Liver (tissue), 10 donors: ENCODE measurements at places on chromosomes 16 and 17. TPM values are rescaled to one million over a fixed set of nuclear protein-coding genes. Genes with fewer than 3 reads are reported as not detected.

DNA sequence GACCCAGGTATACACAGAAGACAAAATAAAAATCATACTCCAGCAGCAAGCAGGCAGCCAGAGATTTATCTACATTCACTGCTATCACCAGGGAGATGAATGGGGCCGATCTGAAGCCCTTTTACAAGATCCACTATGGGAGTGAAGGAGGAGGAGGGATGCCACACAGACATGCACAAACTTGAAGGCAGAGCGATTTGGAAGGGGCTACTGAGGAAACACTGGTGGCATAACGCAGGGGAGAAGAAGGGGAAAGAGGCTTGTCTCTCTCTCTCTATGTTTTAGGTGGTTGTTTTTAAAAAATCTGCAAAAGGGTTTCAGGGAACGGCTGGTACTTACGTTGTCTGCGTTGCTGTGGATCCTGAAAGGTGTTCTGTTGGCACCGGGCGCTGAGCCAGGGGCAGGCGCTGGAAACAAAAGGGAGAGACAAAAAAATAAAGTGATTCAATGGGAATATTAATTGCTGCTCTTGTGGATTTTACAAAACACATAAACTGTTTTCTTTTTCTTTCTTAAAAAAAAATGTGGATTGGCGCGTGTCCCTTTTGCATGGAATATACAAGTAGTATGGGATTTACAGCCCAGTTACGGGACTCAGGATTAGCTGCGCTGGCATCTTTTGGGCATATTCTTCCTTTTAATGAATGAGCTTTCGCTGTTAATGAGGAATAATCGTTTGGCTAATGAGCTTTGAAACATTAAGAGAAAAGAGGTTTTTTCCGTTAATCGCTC lies 255.3 kb upstream of the PMFBP1 start:
- DNase-seq: no peak

- DNase-seq: no peak
These were observed 26.4 kb upstream of the CLEC3A start for GRCh38 chr16:77995843-77996455.

GRCh38 chr16:23257682-23258081 lies 44.4 kb upstream of the SCNN1B start:
- no peak for DNase-seq

The MNT gene
- 1.7 TPM for polyA plus RNA-seq

GRCh38 chr16:55944377-55944802 lies 69.2 kb upstream of the CES5A start:
- peak; percentile 63 for DNase-seq

DNA sequence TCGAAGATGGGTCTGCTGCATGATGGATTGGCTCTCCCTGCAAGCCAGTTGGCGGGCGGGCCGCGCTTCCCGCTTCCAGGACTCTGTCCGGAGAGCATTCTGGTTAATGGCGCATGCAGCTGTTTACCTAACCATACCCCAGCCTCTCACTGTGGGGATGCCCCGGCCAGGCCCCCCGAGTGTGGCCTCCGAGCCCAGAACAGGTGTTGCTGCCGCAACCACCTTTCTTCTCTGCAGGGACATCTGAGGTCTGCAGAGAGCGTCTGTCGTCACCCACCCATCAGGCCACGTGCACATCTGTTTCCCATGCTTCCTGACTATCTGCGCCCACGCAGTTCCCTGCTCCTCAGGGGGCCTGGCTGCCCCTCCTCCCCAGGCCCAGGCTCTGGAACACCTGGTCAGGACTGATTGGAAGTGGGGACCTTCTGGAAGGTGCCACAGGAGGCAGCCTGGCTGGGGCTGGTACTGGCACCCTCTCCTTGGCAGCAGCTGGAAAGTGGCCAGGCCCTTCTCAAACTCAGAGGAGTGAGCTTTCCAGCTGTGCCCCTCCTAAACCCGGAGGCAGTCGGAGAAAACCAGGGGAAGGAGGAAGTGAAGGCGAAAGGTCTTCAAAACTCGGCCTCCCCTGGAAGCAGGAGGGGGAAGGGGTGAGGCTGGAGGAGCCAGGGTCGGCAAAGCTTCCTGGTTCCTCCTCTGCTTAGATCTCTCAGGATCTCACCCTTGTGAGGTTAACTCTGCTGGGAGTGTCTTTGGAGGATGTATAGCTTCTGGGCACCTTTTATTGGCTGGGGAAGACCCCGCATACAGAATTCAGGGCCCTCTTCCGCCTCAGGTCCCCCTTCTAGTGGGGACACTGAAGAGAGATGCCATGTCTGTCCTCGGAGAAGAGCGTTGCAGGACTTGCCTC lies 64.5 kb upstream of the CIBAR2 start:
- no peak for DNase-seq

- no peak for DNase-seq
These were observed 180.6 kb downstream of the FOXL1 start for GRCh38 chr16:86758932-86759331.

The KLHL10 gene
- 0.07 TPM for polyA plus RNA-seq

GRCh38 chr17:79047291-79047920 lies 23.4 kb downstream of the C1QTNF1 start:
- DNase-seq: no peak

The ZNF597 gene
- 0.53 TPM for polyA plus RNA-seq

DNA sequence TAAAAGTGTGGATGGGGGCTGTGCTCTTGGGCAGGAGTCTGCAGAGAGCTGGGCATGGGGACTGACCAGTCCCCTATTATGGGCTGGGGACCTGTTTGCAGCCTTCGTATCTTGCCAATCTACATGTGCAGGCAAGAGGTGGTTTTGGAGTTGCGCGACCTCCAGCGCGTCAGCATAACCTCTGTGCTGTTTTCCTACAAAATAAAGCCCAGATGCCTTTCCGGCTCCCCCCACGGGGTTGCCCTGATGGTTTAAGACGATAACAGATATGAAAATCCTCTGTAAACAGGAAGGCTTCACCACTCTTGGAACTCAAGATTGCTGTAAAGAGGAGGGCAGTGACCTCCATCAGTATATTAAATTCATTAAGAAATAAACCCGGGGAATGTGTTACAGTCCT lies 16.5 kb upstream of the SPPL2C start:
- DNase-seq: no peak

The ETV4 gene
- 0.58 TPM for polyA plus RNA-seq

The PLA2G10 gene
- polyA plus RNA-seq: not detected

GRCh38 chr17:20242271-20242670 lies 225.1 kb downstream of the LGALS9B start:
- DNase-seq: no peak

- no peak for DNase-seq
These were observed 65.9 kb downstream of the VPS35L start for GRCh38 chr16:19621445-19621844.

DNA sequence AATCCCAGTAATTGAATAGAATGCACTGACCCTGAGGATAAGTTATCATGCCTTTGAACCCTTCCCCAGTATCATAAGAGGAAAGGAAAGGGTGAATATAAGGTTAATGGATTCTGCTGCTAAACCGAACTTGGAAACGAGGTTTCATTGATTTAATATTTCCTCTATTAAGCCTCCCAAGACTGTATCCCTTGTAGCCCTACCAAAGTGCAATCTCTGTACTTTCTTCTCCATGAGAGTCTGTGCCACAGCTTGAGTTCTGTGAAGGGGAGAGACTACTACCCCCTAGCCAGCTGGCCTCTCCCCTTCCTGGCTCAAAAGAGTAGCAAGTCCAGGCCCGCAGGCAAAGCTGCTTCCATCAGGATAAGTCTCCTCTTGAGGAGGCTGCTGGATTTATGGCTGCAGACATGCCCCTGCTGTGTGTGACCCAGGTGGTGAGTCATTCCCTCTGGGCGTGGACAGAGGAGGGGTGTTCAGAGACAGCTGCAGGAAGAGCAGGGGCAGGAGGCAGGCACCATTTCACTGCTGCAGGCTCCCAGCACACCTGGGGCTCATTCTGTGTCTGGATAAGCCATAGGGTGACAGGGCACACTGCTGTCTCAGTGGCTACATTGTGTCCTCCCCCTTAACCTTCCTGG lies 58.4 kb downstream of the TOM1L2 start:
- no peak for DNase-seq

The STARD3 gene
- 15.0 TPM for polyA plus RNA-seq

DNA sequence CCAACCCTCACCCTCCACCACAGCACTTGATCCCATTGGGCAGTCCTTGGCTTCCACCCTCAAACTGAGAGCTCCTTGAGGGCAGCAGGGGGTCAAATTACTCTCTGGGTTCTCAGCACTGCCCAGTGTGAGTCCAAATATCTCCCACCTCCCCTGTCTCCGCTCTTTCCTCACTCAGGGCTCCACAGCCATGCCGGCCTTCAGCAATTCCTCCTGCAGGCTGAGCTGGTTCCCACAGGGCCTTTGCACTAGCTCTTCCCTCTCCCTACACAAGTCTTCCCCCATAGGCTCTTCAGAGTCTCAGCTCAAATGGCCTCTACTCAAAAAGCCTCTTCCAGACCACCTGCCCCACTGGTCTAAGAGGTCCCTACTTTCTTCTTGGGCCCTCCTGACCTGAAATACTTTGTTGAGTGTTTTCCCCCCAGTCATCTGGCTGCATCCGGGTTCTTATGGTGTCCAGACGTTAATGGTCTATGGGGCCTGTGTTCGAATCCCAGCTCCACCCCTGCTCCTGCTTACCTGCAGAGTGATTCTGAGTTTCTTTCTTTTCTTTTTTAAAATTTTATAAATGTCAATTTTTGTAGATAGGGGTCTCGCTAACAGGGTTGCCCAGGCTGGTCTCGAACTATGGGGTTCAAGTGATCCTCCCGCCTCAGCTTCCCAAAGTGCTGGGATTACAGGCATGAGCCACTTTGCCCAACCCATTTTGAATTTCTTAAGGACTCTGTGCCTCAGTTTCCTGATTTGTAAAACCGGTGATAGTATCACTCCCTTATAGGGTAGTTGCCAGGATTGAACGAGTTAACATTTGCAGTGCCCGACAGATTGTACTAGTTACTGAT lies 973 bp upstream of the IL4R start:
- DNase-seq: no peak

DNA sequence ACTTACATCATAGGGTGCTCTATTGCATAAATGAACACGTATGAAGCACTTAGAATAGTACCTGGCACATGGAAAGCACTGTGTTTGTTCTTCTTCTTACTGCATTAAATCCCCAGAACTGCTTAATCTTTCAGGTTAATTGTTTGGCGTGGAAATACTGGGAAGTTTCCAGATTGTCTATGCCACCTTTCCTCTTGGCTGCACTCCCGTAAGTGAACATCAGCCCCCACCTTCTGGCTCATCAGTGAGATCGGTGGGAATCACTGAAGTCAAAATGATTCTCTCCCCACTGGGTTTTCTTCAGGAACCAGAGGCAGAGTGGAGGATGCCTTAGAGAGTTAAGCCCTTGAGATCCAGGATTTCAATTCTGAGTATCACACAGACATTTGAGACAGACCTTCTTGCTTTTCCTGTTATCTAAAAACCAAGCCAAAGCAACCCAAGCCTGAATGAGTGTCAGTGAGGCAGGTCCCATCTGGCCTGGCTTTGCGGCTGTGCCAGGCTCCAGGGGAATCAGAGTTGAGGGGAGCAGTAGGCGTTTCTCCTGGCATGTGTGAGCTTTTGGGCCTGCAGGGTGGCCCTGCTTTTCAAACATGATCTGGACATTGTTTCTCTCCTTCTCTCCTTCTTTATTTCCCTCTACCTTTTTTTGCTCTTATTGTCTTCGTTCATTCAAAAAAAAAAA lies 59.1 kb downstream of the OTOA start:
- no peak for DNase-seq

DNA sequence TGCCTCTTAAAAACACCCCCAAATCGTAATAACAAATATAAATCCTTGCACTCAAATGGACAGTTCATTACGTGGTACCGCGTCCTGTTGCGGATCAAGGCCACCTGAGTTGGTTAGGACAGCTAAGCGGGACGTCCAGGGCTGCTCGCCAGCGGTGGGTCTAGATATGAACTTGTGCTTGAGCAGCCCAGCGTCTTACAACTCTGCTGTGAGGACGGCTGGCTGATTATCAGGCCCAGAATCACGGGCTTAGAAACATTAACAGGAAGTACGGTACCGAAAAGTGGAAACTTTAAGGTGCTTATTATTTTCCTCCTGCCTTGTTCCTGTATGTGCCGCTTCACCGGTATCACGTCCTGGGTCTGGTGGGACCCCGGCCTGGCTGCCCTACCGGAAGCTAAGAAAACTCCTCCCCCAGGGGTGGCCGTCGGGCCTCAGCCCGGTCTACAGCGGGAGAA lies 832 bp upstream of the SRRM2 start:
- DNase-seq: no peak

GRCh38 chr17:13292291-13292690 lies 274.5 kb upstream of the ELAC2 start:
- DNase-seq: no peak

DNA sequence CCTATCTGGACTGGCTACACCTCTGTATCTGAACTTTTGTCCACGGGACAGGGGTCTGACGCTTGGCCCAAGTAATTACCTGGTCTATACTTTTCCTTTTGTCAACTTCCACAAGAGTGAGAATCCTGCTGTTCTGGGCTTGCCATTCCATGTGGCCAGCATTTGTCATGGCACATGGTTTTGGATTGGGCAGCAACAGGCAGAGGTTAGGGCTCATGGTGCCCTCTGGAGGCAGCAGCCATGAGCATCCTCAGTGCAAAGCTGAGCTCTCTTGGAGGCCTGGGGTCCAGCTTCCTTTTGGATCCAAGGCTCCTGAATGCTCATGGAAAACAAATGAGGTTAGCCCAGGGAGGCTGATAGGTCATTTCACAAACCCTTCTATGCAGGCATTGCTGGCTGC lies 7.5 kb upstream of the EDC4 start:
- DNase-seq: no peak

- DNase-seq: no peak
These were observed 200.3 kb downstream of the MSI2 start for GRCh38 chr17:57456622-57457021.

DNA sequence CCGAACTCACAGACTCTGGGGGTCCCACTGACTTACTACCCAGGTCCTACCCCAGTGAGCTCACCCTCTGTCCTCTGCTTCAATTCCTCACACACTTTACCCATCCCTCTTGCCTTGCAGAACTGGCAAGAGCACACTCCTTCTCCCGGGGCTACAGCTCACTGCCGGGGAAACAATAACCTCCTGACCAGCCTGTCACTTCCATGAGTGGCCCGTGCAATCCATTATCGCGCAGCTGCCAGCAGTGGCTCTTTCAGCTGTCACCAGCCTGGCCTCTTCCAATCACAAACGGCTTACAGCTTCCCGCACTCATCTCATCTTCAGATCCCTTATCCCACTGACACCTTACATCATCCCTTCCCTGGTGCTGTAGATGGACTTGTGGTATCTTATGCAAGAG lies 79.5 kb downstream of the CPPED1 start:
- DNase-seq: no peak

DNA sequence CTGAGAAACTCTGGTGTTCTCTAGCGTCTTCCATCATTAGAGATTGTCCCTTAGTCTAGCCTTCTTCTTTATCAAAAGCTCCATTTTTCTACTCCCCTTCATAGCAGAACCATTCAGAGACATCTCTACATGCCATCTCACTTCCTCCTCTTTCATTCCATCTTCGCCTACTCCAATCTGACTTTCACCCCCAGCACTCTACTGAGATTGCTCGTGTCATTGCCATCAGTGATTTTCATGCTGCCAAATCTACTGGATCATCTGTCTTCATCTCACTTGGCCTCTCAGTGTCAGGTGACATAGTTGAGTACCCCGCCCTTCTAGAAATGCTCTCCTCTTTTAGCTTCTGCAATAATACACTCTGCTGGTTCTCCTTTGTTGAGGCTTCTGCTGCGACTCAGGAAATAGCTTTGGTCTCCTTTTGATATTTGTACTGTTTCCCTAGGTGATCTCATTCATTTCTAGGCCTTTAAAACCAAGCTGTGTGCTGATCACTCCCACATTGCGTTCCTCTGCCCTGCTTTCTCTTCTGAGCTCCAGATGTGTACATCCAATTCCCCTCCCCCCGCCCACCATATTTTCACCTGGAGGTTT lies 119.1 kb downstream of the FTO start:
- no peak for DNase-seq
